ENCODE measurements at places on chromosomes 13 and 19. TPM values are rescaled to one million over a fixed set of nuclear protein-coding genes. Genes with fewer than 3 reads are reported as not detected.

- peak overlapping the region; percentile 8 for H3K27ac ChIP-seq
- no peaks in the 10 kb centered on the region for H3K27me3 ChIP-seq
- no peak for DNase-seq
Measured at GRCh38 chr13:98510156-98510509, 66.8 kb downstream of the STK24 start.

DNA sequence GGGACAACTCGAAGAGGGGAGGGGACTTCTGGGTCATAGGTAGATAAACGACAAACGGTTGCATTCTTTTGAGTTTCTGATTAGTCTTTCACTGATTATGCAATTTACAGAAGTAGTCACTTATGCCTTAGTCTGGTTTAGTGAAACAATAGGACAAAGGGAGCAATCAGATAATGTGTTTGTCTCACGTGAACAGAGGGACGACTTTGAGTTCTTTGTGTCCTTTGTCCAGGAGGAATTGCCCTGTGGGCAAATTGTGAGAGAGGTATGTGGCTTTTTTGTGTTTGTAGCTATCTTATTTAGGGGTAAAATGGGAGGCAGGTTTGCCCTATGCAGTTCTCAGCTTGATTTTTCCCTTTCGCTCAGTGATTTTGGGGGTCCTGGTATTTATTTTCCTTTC, 362.9 kb upstream of the PCDH20 start:
- no peak overlapping the region for H3K27ac ChIP-seq
- H3K36me3 ChIP-seq, result no peaks in the 10 kb centered on the region
- H3K4me3 ChIP-seq, result no peak overlapping the region
- no peak for DNase-seq
- H3K27me3 ChIP-seq, result no peaks in the 10 kb centered on the region

DNA sequence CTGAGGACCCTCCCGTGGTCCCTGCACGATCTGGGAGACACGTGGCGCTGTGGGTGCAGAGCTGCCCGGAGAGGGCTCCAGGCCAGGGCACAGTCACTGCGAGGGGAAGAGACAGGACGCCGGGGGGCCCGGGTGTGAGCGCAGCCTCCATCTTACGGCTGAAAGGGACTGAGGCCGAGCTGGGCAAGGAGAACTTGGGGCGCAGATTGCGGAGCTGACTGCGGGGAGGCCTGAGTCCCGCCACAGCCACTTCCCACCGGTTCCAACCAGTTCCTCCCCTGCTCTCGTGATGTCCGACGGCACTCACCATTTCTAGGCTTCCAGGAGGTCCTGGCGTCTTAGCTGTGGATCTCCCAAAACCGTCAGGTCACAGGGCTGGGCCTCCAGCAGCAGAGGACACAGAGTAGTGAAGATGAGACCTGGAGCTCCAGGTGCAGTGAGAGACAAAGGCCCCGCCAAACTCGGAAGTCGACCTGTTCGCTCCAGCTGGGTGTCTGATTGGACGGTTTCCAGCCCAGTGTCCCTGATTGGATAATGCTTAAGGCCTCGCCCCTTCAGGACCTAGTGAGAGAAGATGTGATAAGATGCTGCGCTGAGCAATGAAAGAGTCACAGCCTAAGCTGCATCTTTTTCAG, 4.8 kb upstream of the ZNF253 start:
- H3K36me3 ChIP-seq, result no peaks in the 10 kb centered on the region
- no peak overlapping the region for H3K4me3 ChIP-seq

DNA sequence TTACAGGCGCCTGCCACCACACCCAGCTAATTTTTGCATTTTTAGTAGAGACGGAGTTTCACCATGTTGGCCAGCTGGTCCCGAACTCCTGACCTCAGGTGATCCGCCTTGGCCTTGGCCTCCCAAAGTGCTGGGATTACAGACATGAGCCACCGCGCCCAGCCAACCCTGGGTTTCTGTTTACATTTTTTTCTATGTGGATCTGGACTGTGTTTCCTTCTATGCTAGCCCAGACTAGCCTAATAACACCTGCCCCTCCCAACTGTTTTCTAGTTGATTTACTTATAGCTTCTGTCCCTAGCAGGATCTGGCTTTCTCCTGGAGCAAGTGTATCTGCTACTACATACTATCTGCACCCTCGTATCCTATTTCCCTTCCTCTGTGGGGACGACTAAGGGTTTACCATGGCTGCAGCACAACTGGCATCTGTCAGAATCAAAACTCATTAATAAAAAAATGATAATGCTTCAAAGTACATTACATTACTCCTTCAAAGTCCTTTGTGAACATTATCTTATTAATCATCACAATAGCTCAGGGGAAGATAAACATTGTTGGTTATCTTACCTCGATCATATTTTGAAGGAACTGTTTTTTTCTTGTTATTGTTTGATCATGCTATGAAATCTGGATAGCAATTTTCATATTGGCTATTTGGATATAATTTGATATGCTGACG, 228.3 kb downstream of the KLF5 start:
- no peak overlapping the region for H3K27ac ChIP-seq
- H3K27me3 ChIP-seq, result no peaks in the 10 kb centered on the region
- no peak overlapping the region for H3K4me3 ChIP-seq
- H3K4me1 ChIP-seq, result no peaks in the 10 kb centered on the region
- no peak for DNase-seq
- H3K36me3 ChIP-seq, result no peaks in the 10 kb centered on the region

DNA sequence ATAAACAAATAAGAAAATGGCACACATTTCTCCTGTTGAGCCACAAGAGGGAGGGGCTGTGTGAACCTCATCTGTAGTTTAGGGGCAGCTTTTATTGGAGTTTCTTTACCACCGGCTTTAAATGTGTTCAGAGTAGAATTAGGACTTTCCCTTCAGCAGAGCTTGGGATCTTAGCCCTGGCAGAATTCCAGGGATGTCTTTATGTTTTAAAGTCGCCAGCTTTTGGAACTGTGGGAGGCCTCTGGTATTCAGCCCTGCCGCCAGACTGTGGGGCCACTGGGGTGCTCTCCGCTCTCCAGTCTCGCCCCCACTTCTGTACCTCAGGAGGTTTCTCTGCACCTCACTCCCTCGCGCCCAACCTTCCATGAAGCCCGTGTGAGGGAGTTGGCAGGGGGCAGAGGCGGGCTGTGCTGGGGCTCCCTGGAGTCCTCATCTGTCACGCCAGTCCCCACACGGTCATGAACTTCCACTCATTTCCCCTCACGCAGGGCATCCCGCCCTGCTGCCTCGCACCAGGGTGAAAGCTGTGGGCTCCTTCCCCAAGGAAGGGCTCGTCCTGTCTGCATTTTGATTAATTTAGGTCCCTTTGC, 31.5 kb downstream of the CCDC8 start:
- H3K27ac ChIP-seq, result no peak overlapping the region
- H3K27me3 ChIP-seq, result no peaks in the 10 kb centered on the region
- H3K36me3 ChIP-seq, result peaks cover 63% of the 10 kb centered on the region
- no peak overlapping the region for H3K4me3 ChIP-seq

GRCh38 chr19:19081642-19082151, 17.9 kb downstream of the SLC25A42 start:
- no peaks in the 10 kb centered on the region for H3K36me3 ChIP-seq
- no peaks in the 10 kb centered on the region for H3K27me3 ChIP-seq
- no peak for DNase-seq
- H3K4me1 ChIP-seq, result no peaks in the 10 kb centered on the region
- H3K27ac ChIP-seq, result no peak overlapping the region

GRCh38 chr13:112859128-112859816, 109.7 kb upstream of the MCF2L start:
- H3K4me1 ChIP-seq, result no peaks in the 10 kb centered on the region
- DNase-seq, result no peak
- H3K27me3 ChIP-seq, result no peaks in the 10 kb centered on the region
- H3K36me3 ChIP-seq, result peaks cover 10% of the 10 kb centered on the region
- H3K4me3 ChIP-seq, result no peak overlapping the region

DNA sequence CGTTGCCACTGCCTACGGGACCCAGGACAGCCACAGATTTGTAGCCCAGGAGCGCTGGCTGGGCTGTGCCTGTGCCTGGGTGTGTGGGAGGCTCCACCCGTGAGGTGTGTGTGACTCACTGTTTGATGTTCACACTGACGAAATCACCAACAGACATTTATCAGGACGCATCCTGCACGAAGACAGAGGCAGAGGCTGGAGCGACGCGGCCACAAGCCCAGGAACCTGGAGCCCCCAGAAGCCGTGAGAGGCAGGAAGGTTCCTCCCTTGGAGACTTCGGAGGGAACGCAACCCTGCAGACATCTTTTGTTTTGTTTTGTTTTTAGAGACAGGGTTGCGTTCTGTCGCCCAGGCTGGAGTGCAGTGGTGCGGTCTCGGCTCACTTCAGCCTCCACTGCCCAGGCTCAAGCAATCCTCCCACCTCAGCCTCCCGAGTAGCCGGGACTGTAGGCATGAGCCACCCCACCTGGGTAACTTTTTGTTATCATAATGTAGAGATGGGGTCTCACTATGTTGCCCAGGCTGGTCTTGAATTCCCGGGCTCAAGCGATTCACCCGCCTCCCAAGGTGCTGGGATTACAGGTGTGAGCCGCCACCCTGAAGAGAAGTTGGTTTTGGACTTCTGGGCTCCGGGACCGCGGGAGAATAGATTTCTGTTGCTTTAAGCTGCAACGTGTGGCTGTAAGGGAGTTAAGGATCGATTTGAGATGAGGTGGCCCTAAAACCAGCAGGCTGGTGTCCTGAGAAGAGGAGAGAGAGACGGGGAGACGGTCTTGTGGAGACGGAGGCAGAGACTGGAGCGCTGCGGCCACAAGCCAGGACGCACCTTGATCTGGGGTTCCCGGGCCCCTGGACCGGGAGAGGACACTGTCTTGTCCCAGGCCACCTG, 24.9 kb upstream of the WDR18 start:
- H3K36me3 ChIP-seq, result peaks cover 97% of the 10 kb centered on the region
- no peaks in the 10 kb centered on the region for H3K27me3 ChIP-seq
- H3K27ac ChIP-seq, result no peak overlapping the region
- peak; percentile 21 for DNase-seq
- no peak overlapping the region for H3K4me3 ChIP-seq

Gene FCAR
- not detected for polyA plus RNA-seq

Gene PSG11
- polyA plus RNA-seq, result not detected

Gene WASF3
- 3.6 TPM for polyA plus RNA-seq

Gene TMEM238
- polyA plus RNA-seq, result not detected

Gene FPR1
- 1.6 TPM for polyA plus RNA-seq

Gene GPR18
- polyA plus RNA-seq, result 1.1 TPM

Measured in small intestine (tissue), 16 donors.